Cardiac muscle cell (in vitro differentiated cells and primary cell): ENCODE measurements at places on chromosomes 6 and 20.

DNA sequence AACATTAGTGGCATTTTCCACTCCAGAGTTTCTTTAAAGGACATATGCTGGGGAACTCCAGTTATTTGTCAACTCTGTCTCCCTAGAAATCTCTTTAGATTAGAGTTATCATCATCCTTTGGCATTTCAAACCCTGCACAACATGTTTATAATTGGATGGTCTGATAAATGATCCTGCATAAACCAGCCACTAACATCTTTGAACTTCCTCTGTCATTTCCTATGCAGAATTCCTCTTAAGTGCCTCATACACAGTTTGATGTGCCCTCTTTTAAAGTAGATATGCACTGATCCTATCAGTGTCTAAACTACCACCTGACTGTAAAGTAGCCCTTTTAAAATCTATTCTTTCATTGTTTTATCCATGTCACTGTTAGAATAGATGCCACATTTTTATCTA, 306.3 kb upstream of the IRAK1BP1 start:
- DNase-seq, result peak; percentile 0
- H3K27ac ChIP-seq, result no peak overlapping the region
- no peaks in the 10 kb centered on the region for H3K36me3 ChIP-seq
- no peaks in the 10 kb centered on the region for H3K27me3 ChIP-seq
- H3K4me3 ChIP-seq, result no peak overlapping the region

- peak; percentile 72 for DNase-seq
- no peak overlapping the region for H3K27ac ChIP-seq
- H3K4me3 ChIP-seq, result no peak overlapping the region
- H3K4me1 ChIP-seq, result peaks cover 23% of the 10 kb centered on the region
Measured at GRCh38 chr6:89977808-89978748, 83.8 kb downstream of the GJA10 start.

DNA sequence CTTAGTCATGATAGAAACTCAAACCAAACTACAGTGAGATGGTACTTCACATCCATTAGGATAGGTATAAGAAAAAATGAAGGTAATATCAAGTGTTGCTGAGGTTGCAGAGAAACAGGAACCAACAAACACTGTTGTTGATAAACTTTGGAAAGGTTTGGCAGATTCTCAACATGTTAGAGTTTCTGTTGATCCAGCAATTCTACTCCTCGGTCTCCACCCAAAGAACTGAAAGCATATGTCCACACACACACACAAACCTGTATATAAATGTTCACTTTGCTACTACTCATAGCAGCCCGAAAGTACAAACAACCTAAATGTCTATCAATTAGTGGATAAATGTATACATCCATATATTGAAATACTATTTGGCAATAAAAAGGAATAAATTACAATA, 128.3 kb upstream of the CARMIL1 start:
- no peaks in the 10 kb centered on the region for H3K36me3 ChIP-seq
- no peaks in the 10 kb centered on the region for H3K4me1 ChIP-seq
- H3K27me3 ChIP-seq, result no peaks in the 10 kb centered on the region
- no peak for DNase-seq
- H3K27ac ChIP-seq, result no peak overlapping the region

- H3K36me3 ChIP-seq, result no peaks in the 10 kb centered on the region
- DNase-seq, result no peak
- no peak overlapping the region for H3K4me3 ChIP-seq
- H3K4me1 ChIP-seq, result no peaks in the 10 kb centered on the region
- H3K27me3 ChIP-seq, result no peaks in the 10 kb centered on the region
Measured at GRCh38 chr6:135922746-135923145, 71.2 kb downstream of the PDE7B start.

- DNase-seq, result no peak
- no peak overlapping the region for H3K27ac ChIP-seq
- no peaks in the 10 kb centered on the region for H3K27me3 ChIP-seq
- H3K4me3 ChIP-seq, result no peak overlapping the region
Measured at GRCh38 chr6:142722841-142723240, 222.1 kb downstream of the HIVEP2 start.

- no peaks in the 10 kb centered on the region for H3K36me3 ChIP-seq
- H3K27me3 ChIP-seq, result no peaks in the 10 kb centered on the region
- H3K4me1 ChIP-seq, result peaks cover 33% of the 10 kb centered on the region
- H3K4me3 ChIP-seq, result peak overlapping the region; percentile 58
Measured at GRCh38 chr6:142926177-142926493, 18.8 kb downstream of the HIVEP2 start.

GRCh38 chr6:157047951-157048350, 270.8 kb downstream of the ARID1B start:
- H3K36me3 ChIP-seq, result no peaks in the 10 kb centered on the region
- H3K27me3 ChIP-seq, result no peaks in the 10 kb centered on the region
- DNase-seq, result peak; percentile 66

DNA sequence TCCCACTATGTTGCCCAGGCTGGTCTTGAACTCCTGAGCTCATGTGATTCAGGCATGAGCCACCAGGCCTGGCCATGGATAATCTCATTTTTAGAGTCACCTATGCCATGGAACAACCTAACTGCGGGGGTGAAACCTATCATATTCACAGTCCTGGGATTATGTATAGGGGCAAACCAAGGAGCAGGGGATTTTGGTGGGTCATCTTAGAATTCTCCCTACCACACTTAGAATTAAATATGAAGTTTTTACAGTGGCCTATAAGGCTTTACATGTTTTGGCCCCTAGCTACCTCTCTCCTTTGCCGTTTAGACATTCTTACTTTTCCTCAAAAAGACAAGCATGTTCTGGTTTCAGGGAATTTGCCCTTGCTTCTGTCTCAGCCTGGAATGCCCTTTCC, 20.6 kb upstream of the VEGFA start:
- no peaks in the 10 kb centered on the region for H3K36me3 ChIP-seq
- H3K27ac ChIP-seq, result no peak overlapping the region
- H3K4me1 ChIP-seq, result no peaks in the 10 kb centered on the region
- H3K4me3 ChIP-seq, result no peak overlapping the region
- no peaks in the 10 kb centered on the region for H3K27me3 ChIP-seq
- no peak for DNase-seq

DNA sequence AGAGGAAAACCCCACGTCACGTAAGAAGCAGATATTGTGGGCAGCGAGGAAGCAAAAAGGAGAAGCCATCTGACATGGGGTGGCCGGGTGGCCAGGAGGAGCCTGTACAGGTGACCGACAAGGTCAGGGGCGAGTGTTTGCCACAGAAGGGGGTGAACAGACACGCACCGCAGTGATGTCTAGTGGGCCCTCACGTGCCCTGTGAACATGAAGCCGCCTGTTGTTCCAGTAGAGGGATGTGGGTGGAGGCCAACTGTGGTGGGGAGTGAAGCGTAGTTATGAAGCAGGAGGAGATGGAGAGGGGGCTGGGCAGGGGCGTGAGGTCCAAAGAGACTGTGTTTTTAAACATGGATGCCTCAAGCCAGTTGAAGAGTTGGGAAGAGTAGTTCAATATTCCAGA, 20.5 kb downstream of the MYT1 start:
- no peak overlapping the region for H3K27ac ChIP-seq
- DNase-seq, result no peak
- H3K4me3 ChIP-seq, result no peak overlapping the region
- H3K4me1 ChIP-seq, result no peaks in the 10 kb centered on the region
- no peaks in the 10 kb centered on the region for H3K27me3 ChIP-seq

DNA sequence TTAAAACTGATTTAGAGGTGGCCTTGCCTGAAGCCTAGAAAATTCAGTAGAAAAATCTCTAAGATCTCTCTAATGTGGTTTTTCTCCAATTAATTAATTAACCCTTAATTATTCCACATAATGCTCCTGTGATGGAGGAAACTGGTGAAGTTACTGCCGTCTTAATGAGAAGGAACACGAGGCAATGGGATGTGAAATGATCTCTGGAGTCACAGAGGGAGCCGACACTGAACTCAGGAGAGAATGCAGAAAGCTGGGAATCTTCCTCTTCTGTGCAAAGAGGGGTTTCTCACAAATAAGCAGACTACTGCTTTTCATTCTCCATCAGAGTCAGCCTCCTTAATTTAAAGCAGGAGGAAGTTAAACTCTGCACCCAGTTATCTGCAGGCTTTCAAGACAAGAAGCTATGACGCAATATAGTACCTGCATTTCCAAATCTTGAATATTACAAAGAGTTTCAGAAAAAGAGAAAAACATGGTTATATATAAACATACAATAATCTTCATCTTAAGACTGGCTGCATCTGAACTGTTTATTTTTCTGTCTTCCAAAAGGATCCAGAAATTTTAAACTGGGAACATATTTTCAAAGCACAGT, 18.1 kb upstream of the SNRPB2 start:
- DNase-seq, result peak; percentile 7
- H3K27ac ChIP-seq, result no peak overlapping the region
- no peaks in the 10 kb centered on the region for H3K36me3 ChIP-seq
- H3K4me3 ChIP-seq, result no peak overlapping the region

DNA sequence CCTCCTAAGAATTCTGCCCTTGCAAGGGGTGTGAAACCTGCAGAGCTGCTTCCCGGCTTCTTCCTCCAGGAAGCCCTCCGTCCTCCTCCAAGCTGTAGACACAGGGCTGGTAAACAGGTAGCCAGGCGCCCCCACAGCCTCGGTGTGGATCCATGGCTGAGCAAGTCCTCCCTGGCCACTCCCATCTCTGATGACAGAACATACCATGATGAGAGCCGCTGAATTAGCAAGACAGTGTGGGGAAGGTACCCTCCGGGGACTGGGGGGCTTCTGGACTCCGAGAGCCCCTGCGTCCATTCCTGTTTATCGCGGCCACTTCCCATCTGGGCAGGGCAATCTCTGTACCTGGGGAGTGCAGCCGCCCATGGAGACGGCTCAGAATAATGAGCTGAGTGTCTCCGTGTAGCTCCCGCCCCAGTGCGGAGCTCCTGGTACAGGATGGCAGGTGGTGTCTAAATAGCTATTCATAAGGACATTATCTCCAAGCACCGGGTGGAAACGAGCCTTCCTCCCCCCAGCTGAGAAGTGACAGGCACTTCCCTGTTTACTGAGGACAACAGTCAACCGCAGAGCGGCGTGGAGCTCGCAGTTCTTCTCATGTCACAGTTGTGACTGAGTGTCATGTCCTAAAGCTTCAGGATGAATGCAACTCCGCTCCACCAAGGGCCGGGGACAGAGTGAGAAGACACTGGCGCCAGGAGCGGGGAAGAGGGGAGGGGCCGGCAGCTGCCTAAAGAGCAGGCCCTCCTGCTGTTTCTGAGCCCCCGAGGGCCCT, 22.7 kb upstream of the NTSR1 start:
- H3K27ac ChIP-seq, result no peak overlapping the region
- H3K36me3 ChIP-seq, result no peaks in the 10 kb centered on the region
- H3K27me3 ChIP-seq, result no peaks in the 10 kb centered on the region
- peaks cover 5% of the 10 kb centered on the region for H3K4me1 ChIP-seq

GRCh38 chr6:106519460-106520394, 109.6 kb downstream of the RTN4IP1 start:
- peaks cover 8% of the 10 kb centered on the region for H3K27me3 ChIP-seq
- H3K4me3 ChIP-seq, result no peak overlapping the region
- no peak overlapping the region for H3K27ac ChIP-seq
- H3K36me3 ChIP-seq, result no peaks in the 10 kb centered on the region

DNA sequence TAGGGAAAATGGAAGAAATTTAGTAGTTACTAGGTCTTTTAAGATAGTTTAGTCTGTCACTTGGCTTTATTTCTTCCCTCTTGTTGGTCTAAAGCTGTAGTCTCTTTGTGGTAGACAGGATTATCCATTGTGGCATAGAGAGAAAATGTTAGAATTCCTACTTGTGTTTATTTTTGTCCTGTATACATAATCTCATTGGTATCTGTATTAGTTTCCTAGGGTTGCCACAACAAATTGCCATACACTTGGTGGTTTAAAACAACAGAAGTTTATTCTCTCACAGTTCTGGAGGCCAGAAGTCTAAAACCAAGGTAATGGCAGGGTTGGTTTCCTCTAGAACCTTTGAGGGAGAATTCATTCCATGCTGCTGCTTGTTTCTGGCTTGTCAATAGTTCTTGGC, 119.4 kb downstream of the ZFAND3 start:
- no peaks in the 10 kb centered on the region for H3K36me3 ChIP-seq
- DNase-seq, result no peak
- H3K4me1 ChIP-seq, result peaks cover 16% of the 10 kb centered on the region
- peak overlapping the region; percentile 4 for H3K27ac ChIP-seq
- H3K27me3 ChIP-seq, result no peaks in the 10 kb centered on the region

DNA sequence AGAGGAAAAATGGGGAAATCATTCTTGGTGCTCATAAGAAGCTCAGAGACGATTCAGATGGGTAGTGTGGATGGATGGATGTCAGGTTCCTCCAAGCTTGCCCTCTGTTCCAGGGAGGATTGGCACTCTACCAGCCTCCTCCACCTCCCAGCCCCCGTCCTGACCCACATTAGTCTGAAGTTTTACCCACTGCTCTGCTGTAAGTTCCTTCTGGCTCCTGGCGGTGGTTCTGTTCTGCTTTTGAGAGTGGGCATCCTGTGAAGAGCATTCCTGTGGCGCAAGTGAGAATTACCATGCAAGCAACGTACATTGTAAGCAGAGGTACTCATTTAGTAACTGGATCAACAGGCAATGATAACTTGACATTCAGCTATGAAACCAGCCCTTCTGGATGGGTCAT, 103.4 kb downstream of the SYNDIG1 start:
- no peaks in the 10 kb centered on the region for H3K27me3 ChIP-seq
- H3K27ac ChIP-seq, result no peak overlapping the region
- DNase-seq, result no peak
- no peak overlapping the region for H3K4me3 ChIP-seq

GRCh38 chr20:15889061-15889460, 684.2 kb downstream of the KIF16B start:
- no peaks in the 10 kb centered on the region for H3K36me3 ChIP-seq
- H3K27ac ChIP-seq, result no peak overlapping the region
- no peaks in the 10 kb centered on the region for H3K4me1 ChIP-seq
